Activated CD4-positive, CD25-positive, alpha-beta regulatory T cell treated with anti-CD3 and anti-CD28 coated beads, Interleukin-2, amount 50 U/mL, for 72 hours (primary cell): ENCODE measurements at places on chromosomes 1 and 21.

GRCh38 chr21:14685568-14685967 lies 139.5 kb upstream of the SAMSN1 start:
- DNase-seq: no peak

DNA sequence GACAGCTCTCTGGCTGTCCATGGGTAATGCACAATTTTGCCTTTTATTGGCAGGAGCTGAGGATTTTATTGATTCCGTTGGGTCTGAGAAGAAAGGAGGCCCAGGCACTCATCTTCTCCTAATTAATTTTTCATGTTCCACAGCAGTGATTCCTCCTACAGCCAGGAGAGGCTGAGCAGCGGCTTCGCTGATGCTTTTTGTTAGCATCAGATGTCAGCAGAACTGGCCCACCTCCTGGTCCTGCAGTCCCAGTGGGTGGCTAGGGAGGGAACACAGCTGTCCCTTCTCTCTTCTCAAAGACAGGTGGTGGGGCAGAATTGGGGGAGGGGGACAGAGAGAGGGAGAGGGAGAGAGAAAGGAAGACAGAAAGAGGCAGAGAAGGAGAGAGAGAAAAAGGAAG lies 5.7 kb downstream of the MT1HL1 start:
- no peak for DNase-seq

- no peak for DNase-seq
Observed at GRCh38 chr21:36841866-36842265, 124.6 kb downstream of the HLCS start.

DNA sequence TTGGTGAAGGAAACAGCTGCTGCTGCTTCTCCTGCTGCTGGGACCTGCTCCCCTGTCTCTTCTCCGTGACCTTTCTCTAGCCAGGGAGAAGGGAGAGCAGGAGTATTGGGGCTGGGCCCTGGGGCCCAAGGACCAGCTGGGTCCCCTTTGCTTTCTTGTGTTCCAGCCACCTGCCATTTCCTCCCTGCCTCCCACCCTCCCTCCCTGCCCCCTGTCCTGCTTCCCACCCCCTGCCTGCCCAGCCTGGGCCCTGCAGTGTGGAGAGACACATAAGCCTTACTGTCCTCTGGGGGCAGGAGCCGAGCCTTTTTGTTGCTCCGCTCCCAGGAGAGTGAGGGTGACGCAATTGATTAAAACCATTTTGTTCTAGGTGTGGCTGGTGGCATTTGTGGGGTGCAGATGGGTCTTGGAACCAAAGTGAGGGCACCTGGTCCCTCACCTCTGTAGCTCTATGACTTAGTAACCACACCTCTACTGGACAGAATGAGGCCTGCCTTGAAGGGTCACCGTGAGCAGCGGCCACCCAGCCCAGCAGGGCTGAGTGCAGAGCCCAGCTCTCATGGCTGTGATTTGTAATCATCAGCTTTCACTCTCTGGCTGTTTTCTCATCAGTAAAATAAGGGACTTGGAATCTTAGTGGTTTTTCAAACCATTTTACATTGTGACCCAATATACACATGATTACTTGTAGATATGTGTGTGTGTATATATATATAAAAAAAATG lies 13.9 kb upstream of the TMEM222 start:
- DNase-seq: no peak

GRCh38 chr1:46508757-46509156 lies 19.1 kb downstream of the DMBX1 start:
- no peak for DNase-seq

DNA sequence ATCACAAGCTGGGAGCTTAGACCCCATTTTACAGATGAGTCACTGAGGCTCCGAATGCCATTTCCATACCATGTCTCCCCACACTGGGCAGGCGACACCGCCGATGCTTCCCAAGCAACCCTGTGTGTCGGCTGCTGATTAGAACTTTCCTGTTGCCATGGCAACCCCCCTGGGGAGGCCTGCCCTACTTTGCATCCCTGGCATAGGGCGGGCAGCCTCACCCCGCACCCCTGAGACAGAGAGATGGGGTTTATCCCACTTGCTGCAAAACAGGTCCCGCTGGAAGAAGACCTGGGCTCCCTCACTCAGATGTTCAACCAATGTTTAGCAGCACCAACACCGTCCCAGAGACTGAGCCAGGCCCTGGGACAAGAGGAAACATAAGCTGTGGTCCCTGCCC lies 81.5 kb downstream of the CAMK2N1 start:
- peak; percentile 18 for DNase-seq

DNA sequence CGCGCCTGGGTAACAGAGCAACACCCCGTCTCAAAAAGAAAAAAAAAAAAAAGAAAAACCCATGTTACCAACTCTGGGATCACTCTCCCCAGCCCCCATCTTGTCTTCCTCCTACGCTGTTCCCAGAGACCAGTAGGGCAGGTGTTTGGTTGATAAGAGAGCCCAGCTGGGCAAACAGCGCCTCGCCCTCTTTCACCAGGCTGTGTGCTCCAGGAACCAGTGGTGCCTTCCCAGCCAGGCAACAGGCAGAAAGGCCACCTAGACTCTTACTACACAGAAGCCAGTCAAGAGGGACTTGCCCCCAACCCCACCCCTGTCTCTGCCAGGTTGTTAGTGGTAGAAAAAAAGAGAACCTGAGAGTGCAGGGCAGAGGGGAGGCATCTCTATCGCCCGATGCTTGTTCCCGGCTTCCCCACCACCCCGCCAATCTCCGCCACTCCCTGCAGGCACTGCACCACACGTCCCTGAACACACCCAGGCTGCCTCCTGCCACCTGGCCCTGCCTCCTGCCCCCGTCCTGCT lies 14.0 kb upstream of the CTRC start:
- no peak for DNase-seq

DNA sequence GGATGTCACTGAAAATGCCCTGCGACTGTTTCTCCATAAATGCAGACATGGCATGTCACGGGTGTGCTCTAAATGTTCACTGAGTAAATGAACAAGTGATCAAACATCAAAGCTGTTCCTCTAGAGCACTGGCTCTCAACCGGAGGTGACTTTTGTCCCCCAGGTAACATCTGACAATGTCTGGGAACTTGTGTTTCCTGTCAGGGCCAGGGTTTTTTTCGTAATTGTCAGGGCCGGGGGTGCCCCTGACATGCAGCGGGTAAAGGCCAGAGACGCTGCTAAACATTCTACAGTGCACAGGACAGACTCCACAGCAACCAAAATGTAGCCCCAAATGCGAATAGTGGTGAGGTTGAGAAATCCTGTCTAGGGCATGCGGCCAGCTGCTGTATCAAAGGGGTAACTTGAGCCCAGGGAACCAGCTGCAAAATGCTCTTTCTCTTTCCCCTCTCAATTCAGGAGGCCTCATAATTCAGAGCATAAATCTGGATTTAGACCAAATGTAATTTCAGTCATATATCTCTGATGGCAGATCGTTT lies 2.0 kb downstream of the ALDH4A1 start:
- no peak for DNase-seq

DNA sequence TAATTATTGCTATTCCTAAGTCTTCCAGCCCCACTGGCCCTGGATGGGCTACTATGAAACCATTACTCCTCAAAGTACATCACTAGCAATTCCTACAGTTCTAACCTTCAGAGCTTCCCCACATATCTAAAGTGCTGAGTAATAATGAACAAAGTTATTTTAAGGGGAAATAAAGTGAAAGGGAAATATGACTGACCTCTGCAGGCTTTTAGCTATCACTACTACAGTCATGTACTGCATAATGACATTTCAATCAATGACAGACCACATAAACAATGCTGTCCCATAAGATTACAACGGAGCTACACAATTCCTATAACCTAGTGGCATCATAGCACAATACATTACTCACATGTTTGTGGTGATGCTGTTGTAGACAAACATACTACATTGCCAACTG lies 32.5 kb upstream of the ASPM start:
- no peak for DNase-seq
